ENCODE measurements at places on chromosomes 2 and 18. TPM values are rescaled to one million over a fixed set of nuclear protein-coding genes. Genes with fewer than 3 reads are reported as not detected.

DNA sequence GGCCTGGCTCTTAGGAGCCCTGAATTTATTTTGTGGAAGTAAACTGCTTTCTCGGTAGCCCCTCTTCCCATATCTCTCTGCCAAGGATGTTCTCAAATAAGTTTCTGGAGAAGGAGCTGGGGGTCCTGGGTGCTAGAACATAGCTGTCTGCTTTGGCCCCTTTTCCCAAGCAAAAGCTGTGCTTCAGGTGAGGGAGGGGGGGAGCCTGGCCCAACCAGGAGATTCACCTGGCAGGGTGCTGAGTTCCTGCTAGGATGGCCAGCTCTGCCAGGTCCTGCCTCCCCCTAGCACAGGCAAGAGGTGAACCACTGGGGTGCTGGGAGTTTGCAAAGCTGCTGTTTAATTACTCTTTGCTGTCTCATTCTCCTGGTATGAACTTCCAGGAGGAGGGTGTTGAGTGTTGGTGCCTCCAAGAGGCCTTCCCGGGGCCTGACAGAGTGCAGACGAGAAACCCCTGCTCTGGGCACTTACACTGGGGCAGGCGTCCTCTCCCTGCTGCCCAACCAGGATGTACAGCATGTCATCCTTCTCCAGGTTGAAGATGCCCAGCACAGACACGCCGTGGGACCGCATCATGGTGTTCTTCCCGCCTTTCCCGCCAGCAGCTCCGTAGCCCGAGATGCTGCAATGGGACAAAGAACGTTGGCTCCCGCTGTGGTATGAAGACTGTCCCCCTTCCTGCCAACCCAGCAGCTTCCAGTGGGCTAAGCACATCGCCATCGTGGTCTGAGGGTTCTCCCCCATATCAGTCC, 124.2 kb downstream of the CLIP4 start:
- no peak for DNase-seq

PDE1A gene
- polyA plus RNA-seq, result 8.0 TPM

DNA sequence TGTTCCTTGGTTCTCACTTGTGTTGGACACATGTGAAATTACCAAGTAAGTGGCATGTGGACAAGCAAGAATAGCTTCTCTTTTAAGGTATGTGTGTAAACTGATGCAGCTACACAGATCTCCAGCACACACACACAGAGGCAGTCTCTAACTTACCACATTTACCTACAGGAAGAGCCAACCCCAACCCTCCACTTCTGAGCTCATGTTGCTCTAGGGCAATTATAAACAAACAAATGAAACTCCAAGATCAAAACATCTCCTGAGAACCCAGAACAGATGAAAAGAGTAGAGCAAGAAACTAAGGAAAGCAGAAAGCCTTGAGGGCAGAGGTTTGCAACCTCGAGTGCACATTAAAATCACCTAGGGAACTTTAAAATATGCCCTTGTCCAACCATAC, 16.0 kb upstream of the TMEM37 start:
- no peak for DNase-seq

GRCh38 chr18:8254654-8255053, 354.6 kb upstream of the RAB12 start:
- DNase-seq, result peak; percentile 67

ERBB4 gene
- 8.8 TPM for polyA plus RNA-seq

DNA sequence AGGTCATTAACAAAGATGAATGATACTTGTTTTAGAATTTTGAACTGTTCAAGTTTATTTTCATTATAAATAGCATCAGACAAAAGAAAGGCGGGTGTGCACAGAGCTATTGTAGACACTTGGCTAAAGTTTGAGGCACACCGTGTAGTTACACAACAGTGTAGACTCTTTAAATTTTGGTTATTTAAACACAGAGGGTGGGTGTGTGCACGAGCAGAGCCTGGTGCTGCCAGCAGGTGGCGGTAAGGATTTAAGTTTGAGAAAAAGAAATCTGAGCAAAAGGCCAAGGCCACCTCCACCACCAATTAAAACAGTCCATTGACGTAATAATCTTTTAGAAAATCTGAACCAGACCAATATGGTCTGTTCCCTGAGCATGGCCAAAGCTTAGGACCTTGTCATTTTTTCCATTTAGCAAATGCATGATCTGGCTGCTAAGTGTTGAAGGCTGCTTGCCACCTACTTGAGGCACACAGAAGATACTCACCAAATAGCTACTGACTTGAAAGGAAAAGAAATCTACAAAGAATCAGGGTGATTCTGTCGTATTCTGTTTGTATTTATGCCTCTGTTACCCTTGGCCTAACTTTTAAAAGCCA, 14.3 kb downstream of the COPS7B start:
- no peak for DNase-seq

- no peak for DNase-seq
Observed at GRCh38 chr18:22483407-22483806, 65.7 kb upstream of the CTAGE1 start.

Data from forelimb muscle (tissue), 1 donor.